ENCODE measurements at places on chromosomes 4 and X.

- H3K36me3 ChIP-seq: no peaks in the 10 kb centered on the region
- H3K4me3 ChIP-seq: no peak overlapping the region
- DNase-seq: no peak
- no peaks in the 10 kb centered on the region for H3K27me3 ChIP-seq
These were observed 92.6 kb downstream of the LNX1 start for GRCh38 chr4:53498706-53499105.

GRCh38 chr4:176298664-176299063, 21.1 kb upstream of the SPCS3 start:
- H3K4me1 ChIP-seq: peaks cover 7% of the 10 kb centered on the region
- DNase-seq: no peak
- no peaks in the 10 kb centered on the region for H3K36me3 ChIP-seq
- H3K27ac ChIP-seq: no peak overlapping the region
- no peaks in the 10 kb centered on the region for H3K27me3 ChIP-seq

DNA sequence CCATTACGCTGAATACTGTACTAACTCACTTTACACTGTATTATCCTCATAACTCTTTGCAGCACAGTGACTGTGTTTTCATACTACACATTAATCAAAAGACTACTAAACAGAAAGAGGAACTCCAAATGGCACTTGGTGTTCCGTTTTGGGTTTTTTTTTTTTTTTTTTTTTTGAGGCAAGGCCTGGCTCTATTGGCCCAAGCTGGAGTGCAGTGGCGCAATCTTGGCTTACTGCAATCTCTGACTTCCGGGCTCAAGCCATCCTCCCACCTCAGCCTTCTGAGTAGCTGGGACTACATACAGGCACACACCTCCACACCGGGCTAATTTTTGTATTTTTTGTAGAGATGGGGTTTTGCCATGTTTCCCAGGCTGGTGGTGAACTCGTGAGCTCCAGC, 10.7 kb downstream of the KLHL8 start:
- DNase-seq: peak; percentile 72
- no peaks in the 10 kb centered on the region for H3K27me3 ChIP-seq
- peaks cover 4% of the 10 kb centered on the region for H3K36me3 ChIP-seq
- no peak overlapping the region for H3K4me3 ChIP-seq
- peaks cover 29% of the 10 kb centered on the region for H3K4me1 ChIP-seq
- no peak overlapping the region for H3K27ac ChIP-seq

DNA sequence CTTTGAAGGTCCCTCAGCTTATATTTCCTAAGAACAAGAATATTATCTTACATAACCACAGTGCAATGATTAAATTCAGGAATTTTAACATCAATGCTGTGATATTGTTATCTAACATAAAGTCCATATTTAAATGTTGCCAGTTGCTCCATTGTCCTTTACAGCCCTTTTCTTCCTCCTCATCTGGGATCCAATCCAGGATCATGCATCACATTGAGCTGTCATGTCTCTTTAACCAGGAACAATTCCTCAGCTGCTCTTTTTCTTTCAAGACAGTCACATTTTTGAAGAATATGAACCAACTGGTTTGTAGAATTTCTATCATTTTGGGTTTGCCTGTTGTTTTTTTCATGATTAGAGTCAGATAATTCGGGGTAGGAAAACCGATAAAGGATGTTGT, 12.0 kb downstream of the TMSB4X start:
- no peak overlapping the region for H3K27ac ChIP-seq
- no peaks in the 10 kb centered on the region for H3K27me3 ChIP-seq
- DNase-seq: no peak
- no peak overlapping the region for H3K4me3 ChIP-seq

- H3K27me3 ChIP-seq: no peaks in the 10 kb centered on the region
- H3K27ac ChIP-seq: no peak overlapping the region
- H3K36me3 ChIP-seq: no peaks in the 10 kb centered on the region
- DNase-seq: no peak
- H3K4me1 ChIP-seq: no peaks in the 10 kb centered on the region
These were observed 23.2 kb downstream of the BBS12 start for GRCh38 chr4:122755675-122756074.

- no peaks in the 10 kb centered on the region for H3K27me3 ChIP-seq
- no peak overlapping the region for H3K27ac ChIP-seq
- no peak for DNase-seq
- H3K4me1 ChIP-seq: no peaks in the 10 kb centered on the region
These were observed 15.6 kb downstream of the CXorf66 start for GRCh38 chrX:139949703-139950102.

GRCh38 chr4:41219421-41219950, 5.1 kb upstream of the APBB2 start:
- H3K27ac ChIP-seq: no peak overlapping the region
- no peaks in the 10 kb centered on the region for H3K4me1 ChIP-seq
- H3K36me3 ChIP-seq: no peaks in the 10 kb centered on the region
- no peak for DNase-seq
- H3K27me3 ChIP-seq: no peaks in the 10 kb centered on the region
- no peak overlapping the region for H3K4me3 ChIP-seq

DNA sequence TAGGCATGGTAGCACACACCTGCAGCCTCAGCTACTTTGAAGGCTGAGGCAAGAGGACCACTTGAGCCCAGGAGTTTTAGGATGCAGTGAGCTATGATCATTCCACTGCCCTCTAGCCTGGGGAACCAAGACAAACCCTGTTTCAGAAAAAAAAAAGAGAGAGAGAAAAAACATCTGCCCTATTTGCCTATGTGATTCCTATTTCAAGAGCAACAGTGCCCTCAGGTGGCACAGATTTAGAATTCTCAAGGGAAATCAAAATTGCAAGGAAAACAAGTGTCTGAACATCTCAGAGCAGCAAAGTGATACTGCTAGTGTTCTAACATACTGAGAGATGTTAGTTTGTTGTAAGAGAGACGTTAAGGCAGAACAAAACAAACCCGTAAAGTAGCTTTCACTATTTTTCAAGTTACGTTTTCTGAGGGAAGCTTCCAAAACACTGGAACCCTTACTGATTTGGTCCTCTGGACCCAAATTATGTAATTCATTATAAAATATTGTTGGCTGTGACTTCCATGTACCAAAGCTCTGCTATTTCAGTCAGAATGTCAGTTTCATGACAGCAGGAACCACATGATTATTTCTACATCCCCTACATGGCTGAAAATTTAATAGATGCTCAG, 7.9 kb downstream of the BDH2 start:
- no peak for DNase-seq
- H3K27ac ChIP-seq: no peak overlapping the region
- H3K36me3 ChIP-seq: peaks cover 54% of the 10 kb centered on the region
- H3K27me3 ChIP-seq: no peaks in the 10 kb centered on the region
- no peaks in the 10 kb centered on the region for H3K4me1 ChIP-seq

- no peaks in the 10 kb centered on the region for H3K27me3 ChIP-seq
- no peak for DNase-seq
- no peak overlapping the region for H3K27ac ChIP-seq
- no peak overlapping the region for H3K4me3 ChIP-seq
- peaks cover 6% of the 10 kb centered on the region for H3K4me1 ChIP-seq
These were observed 51.9 kb downstream of the CCNI start for GRCh38 chr4:77023920-77024319.

DNA sequence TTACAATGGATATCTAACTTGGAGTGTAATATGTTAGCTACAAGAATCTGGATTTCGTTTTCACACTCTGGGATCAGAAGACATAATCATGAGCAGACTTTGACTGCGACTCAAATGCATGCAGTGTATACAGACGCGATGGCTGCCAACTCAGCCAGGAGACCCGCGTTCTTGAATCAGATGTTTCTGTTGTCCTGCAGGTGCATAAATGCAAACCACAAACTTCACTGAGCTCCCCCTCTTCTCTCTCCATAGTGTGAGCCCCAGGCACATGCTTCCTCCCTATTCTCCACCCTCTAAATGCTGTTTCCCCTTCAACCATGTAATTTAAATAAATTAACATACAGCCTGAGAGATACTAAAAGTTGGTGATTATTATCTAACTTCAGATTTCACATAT, 347.9 kb downstream of the DCHS2 start:
- H3K4me3 ChIP-seq: no peak overlapping the region
- no peaks in the 10 kb centered on the region for H3K4me1 ChIP-seq
- H3K27me3 ChIP-seq: no peaks in the 10 kb centered on the region
- DNase-seq: no peak
- no peaks in the 10 kb centered on the region for H3K36me3 ChIP-seq

- no peaks in the 10 kb centered on the region for H3K36me3 ChIP-seq
- no peaks in the 10 kb centered on the region for H3K27me3 ChIP-seq
- no peak for DNase-seq
These were observed 96.5 kb upstream of the ESX1 start for GRCh38 chrX:104351173-104351769.

GRCh38 chr4:67568820-67569219, 10.3 kb downstream of the STAP1 start:
- H3K4me3 ChIP-seq: no peak overlapping the region
- DNase-seq: no peak
- H3K4me1 ChIP-seq: no peaks in the 10 kb centered on the region
- no peaks in the 10 kb centered on the region for H3K36me3 ChIP-seq
- no peak overlapping the region for H3K27ac ChIP-seq

DNA sequence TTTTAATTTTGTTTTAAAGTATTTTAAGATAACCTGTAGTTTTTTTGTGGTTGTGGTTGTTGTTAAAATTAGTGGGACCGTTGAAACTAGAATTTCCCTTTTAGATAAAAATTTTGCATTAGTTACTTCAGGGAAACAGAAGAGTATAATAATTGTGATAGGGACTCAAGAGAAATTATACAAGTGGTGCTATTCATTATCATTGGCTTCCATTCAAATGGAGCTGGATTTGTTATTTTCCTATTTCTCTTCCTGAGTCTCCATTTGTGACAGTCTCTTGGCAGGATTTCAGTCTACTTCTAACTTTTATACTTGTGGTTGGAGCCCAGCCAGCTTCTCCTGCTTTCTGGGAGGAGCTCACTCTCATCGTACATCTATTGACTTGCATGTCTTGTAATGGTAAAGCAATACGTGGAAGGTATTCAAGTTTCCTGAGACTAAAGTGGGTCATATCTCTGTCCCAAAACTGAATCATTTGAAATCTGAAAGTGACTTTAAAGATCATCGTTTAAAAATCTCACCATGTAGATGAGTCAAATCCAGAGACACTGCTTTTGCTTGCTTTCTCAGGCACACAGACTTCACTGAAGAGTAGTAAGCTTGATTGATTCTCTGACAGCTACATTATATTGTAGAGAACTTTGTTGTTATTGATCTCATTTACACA, 155.8 kb downstream of the RPA4 start:
- H3K4me1 ChIP-seq: peaks cover 12% of the 10 kb centered on the region
- H3K27me3 ChIP-seq: no peaks in the 10 kb centered on the region
- no peaks in the 10 kb centered on the region for H3K36me3 ChIP-seq
- no peak overlapping the region for H3K4me3 ChIP-seq
- H3K27ac ChIP-seq: no peak overlapping the region

DNA sequence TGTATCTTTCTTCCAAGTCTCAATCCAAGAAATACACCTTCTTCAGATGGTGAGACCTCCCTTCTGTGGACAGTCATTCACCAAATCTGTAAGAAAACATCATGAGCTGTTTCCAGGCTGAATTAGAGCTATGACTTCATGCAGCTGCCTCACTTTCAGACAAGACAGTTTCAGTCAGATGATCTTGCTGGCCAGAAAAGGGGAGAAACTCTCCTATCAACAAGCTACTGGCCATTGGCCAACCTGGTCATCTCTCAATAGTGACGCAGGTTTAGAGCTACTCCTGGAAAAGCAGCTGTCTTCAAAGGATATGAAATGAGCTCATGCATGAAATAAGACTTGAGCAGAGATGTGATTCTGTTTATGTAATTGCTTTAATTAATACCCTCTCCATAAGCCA, 69.6 kb upstream of the NDP start:
- no peak for DNase-seq
- no peaks in the 10 kb centered on the region for H3K36me3 ChIP-seq
- H3K27ac ChIP-seq: no peak overlapping the region
- no peaks in the 10 kb centered on the region for H3K27me3 ChIP-seq
- no peak overlapping the region for H3K4me3 ChIP-seq

GRCh38 chr4:86565651-86566050, 28.5 kb upstream of the PTPN13 start:
- no peak overlapping the region for H3K27ac ChIP-seq
- no peak overlapping the region for H3K4me3 ChIP-seq
- H3K36me3 ChIP-seq: no peaks in the 10 kb centered on the region
- DNase-seq: no peak
- H3K27me3 ChIP-seq: no peaks in the 10 kb centered on the region
- no peaks in the 10 kb centered on the region for H3K4me1 ChIP-seq

DNA sequence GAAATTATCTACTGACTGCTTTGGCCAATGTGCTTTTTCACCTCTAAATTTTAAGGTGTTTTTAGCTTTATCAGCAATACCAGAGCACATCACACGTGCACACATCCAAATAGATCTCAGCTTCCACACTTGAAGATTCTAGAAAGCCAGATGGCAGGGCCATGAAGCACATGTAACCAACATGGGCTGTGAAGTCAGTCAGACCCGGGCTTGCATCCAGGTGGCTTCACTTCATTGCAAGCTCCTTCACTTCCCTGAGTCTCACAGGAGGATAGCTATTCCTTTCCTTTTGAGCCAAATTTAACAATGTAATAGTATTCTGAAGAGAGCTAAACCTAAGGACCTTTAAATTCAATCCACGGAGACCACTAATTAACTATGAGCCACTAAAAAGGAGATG, 86.5 kb downstream of the SH3RF1 start:
- no peak for DNase-seq
- no peaks in the 10 kb centered on the region for H3K27me3 ChIP-seq
- no peaks in the 10 kb centered on the region for H3K36me3 ChIP-seq
- no peak overlapping the region for H3K4me3 ChIP-seq
- H3K4me1 ChIP-seq: peaks cover 33% of the 10 kb centered on the region

DNA sequence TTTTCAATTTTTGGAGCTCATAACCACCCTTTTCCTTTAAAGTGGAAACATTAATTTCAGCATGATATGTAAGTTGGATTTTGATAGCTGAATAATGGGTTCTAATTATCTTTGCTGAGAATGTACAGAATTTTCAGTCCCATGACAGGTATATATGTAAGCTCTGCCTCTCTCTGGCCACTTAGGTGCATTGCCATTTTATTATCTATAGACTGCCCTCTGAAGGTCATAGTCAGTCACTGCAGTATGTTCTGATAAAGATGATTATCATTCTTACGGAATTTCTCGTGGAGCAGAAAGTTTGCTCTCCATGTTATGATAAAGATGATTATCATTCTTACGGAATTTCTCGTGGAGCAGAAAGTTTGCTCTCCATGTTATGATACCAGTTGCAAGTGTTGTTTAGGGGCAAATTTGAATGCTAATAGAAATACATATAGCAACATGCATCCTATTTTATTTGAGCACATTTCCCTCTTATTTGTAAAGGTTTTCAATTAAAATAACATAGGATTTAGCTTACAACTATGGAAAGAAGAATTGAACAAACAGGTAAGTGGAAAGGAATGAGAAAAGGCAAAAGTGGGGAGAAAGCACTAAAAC, 10.4 kb downstream of the AFP start:
- no peak overlapping the region for H3K4me3 ChIP-seq
- no peak overlapping the region for H3K27ac ChIP-seq
- no peaks in the 10 kb centered on the region for H3K36me3 ChIP-seq
- DNase-seq: no peak
- H3K4me1 ChIP-seq: no peaks in the 10 kb centered on the region
